ENCODE measurements at places on chromosomes 5 and 9.

GRCh38 chr5:145510324-145510723, 324.8 kb downstream of the PRELID2 start:
- no peak for DNase-seq

DNA sequence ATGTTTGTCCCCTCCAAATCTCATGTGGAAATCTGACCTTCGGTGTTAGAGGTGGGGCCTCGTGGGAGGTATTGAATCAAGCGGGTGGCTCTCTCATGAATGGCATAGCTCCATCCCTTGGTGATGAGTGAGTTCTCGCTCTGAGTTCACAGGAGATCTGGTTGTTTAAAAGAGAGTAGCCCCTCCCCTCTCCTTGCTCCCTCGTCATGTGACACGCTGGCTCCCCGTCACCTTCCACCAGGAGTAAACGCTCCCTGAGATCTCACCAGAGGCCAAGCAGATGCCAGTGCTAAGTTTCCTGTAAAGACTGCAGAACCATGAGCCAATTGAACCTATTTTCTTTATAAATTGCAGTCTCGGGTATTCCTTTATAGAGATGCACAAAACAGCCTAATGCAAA, 74.5 kb downstream of the RASEF start:
- DNase-seq: no peak

DNA sequence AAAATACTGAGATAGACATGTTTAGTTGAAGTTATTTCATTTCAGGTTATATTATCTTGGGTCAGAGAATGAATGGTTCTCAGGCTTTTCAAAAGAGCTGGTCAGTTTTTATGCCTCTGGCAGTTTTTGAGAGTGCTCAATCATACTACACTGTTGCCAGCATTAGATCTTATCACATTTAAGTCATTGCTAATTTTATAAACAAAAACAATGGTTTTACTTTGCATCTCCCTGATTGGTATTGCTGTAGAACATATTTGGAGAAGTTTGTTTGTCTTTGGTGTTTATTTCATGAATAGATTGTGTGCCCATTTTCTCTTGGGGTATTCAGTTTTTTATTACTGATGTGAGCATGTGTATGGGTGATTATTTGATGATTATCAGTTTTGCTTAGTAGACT, 1.5 kb downstream of the CATSPER3 start:
- no peak for DNase-seq

DNA sequence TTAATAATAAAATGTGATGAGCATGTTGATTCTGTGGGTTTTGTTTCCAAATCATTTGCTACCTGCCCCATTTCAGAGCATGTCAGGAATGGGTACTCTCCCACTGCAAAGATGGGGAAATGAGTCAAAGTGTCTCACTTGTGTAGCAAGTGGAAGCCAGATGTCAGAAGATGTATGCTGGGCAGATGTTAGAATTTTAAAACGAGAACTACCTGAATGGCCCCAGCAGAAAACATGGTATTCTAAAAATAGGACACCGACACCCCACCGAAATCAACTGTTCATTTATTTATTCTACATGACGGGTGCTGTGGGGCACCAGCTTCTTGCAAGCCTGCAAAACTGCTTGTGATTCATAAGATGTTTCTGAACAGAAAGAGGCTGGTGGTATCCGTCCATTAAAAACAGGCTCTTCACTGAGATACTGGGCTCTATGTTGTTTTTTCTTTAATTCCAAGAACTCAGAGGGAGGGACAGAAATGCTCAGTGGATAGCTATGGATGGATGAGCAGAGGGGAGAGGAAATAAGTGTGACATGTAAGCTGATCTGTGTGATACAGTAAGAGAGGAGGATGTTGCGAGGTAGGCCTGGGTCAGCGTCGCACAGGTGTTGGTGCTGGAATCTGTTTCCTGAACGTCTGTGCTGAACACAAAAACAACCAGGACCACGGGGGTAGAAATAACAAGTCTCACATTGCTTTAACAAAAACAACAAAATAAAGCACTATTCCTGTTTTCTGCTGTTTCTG, 157.2 kb downstream of the EFNA5 start:
- DNase-seq: no peak

- no peak for DNase-seq
Observed at GRCh38 chr5:30607301-30607894, 586.1 kb upstream of the CDH6 start.

Data from activated T-cell treated with anti-CD3 and anti-CD28 coated beads, Interleukin-2, amount 50 U/mL, for 24 hours (primary cell).